ENCODE measurements at places on chromosomes 3 and 15.

DNA sequence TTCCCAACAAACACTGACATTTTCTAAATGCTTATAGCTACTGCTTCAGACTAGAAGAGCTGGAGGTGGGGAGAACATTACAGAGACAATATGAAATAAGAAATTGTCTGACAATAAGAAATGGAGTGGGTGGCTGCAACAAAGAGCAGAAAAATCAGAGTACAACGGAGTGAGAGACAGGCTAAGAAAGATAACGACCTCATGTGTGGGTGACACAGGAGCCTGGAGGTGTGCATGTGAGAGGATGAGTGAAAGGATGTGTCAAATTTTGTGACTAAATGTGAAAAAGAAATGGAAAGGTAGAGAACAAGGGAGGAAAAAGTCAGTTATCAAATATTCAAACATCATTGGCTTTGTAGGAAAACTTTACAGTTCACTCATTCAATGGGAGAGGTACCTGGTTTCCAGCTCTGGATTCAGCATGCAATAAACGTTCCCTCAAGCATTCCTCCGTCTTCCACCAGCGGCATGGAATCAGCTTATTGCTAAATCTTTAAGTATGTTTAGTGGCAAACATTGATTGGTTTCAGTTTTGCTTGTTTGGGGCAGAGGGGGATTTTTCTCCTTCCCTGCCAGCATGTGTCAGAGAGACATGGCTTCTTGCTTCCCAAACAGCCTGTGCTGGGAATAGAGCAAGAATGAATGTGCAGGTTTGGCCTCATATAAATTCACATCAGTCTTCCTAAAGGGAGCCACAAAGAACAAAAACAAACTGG lies 103.8 kb upstream of the CHRM5 start:
- no peak for DNase-seq

GRCh38 chr15:80788536-80788935 lies 9.4 kb downstream of the CEMIP start:
- no peak for DNase-seq

GRCh38 chr15:66170042-66170441 lies 83.5 kb downstream of the MEGF11 start:
- no peak for DNase-seq

GRCh38 chr3:53234130-53234840 lies 21.5 kb downstream of the TKT start:
- DNase-seq: no peak

DNA sequence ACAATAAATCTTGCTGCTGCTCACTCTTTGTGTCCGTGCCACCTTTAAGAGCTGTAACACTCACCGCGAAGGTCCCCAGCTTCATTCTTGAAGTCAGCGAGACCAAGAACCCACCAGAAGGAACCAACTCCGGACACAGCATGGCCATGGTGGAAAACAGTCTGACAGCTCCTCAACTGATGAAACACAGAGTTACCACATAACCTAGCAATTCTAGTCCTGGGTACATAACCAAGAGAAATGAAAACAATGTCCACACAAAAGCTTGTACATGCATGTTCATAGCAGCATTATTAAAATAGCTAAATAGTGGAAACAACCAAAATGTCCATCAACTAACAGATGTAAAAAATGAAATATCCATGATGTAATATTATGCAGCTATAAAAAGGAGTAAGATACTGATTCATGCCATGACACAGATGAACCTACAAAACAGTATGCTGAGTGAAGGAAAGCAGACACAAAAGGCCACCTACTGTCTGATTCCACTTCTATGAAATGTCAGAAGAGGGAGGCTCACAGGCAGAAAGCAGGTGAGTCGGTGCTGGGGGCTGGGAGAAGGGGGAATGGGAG lies 36.8 kb downstream of the VGLL4 start:
- no peak for DNase-seq
